ENCODE measurements at places on chromosomes 5 and 9.

DNA sequence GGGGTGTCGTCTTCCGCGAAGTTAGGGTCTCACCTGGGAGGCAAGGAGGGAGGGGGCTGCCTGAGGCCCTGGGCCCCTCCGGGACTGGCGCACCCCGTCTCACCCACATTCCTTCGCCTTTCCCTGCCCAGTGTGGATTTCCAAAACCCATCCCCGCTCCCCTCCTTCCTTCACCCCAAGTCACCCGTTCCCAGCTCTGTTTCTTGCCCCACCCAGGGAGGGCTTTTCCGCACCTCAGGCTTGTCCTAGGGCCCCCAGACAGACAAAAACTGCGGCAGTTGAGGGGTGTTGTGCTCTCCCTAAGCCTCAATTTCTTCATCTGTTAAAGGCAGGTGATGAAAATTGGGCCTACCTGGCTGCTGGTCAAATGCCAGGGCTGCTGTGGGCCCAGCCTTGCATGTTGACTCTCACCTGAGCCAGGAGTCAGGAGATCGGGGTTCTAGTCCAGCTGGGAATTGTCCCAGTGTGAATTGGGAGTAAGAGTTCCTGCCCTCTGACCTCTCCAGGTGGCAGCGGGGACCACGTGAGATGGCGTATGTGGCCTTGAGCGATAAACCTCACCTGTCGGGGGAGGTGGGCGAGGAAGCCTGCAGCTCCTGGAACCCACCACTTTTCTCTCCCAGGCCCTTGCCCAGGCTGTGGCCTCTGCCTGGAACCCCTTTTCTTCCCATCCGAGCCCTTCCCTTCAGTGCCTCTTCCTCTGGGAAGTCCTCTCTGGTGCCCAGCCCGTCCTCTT lies 143.4 kb upstream of the IER5L start:
- no peak for DNase-seq

DNA sequence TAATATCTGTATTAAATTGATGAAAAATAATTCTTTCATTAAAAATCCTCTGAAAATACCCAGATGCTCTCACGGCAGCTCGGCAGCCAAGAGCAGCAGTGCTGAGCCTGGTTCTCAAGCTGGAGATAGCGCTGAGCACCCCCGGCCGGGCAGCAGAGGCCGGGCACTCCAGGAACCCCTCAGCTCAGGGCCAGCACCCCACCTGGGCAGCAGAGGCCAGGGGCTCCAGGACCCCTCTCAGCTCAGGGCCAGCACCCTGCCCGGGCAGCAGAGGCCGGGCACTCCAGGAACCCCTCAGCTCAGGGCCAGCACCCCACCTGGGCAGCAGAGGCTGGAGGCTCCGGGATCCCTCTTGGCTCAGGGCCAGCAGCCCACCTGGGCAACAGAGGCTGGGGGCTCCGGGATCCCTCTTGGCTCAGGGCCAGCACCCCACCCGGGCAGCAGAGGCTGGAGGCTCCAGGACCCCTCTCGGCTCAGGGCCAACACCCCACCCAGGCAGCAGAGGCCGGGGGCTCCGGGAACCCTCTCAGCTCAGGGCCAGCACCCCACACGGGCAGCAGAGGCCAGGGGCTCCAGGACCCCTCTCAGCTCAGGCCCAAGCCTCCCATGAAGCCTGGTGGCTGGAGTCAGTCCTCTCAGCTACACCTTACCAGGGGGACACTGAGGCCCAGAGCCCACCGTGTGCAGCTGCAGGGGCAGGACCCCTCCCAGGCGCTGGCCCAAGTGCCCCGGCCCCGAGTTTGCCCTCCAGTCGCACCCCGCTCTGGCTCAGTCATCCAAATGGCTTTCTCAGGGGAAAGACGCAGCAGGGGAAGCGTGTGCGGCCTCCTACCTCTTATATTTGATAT lies 21.7 kb downstream of the CLPTM1L start:
- no peak for DNase-seq

DNA sequence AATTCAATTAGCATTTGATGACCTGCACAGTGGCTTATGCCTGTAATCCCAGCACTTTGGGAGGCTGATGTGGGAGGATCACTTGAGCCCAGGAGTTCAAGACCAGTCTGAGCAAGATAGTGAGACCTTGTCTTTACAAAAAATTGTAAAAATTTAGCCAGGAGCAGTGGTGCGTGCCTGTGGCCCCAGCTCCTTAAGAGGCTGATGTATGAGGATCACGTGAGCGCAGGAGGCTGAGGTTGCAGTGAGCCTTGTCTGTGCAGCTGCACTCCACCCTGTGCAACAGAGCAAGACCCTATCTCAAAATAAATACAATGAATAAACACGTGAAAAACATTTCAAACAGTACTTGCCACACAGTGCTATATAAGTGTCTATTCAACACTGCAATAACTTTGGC lies 4.2 kb downstream of the ABCA1 start:
- no peak for DNase-seq

DNA sequence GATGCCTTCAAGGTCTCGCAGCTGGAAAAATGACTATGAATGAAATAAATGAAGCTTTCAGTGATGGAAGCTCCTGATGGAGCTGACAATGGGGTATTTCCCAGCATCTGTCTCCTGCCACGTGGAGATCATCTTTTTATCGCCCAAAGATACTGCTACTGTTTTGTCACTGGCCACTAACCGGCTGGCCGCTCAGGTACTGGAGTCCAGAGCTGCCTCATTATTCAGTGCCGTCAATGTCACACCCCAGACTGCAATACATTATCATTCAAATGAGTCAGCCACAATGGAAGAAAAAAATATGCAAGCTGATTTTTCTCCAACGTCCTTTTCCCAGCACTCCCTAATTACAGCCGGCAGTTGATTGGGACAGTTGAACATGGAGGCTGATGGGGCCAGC lies 280.4 kb downstream of the ZSWIM6 start:
- DNase-seq = no peak

- DNase-seq = peak; percentile 39
Measured at GRCh38 chr9:129838707-129839259, 3.5 kb downstream of the USP20 start.

DNA sequence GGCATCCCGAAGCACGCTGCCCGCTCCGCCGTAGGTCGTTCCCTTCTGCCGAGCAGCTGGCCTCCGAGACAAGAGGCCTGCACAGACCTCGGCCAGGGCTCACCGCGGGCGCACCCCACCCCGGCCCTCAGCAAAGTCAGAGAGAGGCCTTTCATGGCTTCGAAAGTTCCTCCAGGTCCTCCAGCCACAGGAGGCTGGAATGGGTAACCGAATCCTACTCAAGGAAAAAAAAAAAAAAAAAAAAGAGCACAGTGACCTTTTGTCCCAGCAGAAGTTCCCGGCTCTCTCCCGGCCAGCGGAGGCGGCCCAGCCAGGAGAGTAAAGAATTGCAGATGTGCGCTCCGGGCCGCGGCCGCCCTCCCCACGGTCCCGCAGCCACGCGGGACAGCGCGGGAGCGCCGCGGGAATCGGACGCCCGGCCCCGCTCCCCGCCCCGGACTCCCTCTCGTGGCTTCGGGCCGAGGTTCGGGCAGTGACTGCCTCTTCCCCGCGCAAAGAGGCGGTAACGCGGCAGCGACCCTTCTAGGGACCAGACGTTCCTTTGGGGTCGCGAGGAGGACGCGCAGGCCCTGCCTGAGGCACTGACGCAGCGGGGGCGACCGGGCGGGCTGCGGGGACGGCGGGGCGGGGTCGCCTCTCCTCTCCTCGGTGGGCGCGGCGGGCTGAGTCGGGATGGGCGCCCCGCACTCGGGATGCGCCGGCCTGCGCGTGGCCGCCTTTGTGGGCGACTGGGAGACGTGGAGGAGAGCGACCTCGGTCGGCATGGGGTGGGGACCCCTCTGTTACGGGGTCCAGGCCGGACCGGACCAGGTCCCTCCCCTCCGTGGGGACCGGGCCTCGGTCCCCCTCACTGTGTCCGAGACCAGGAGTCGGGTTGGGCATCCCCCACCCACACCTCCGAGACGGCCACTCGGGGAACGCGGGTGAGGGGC lies 754 bp downstream of the GFPT2 start:
- no peak for DNase-seq

GRCh38 chr9:133778336-133779013 lies 40.3 kb upstream of the SARDH start:
- DNase-seq = no peak

GRCh38 chr5:41509399-41510175 lies 814 bp downstream of the PLCXD3 start:
- no peak for DNase-seq

- no peak for DNase-seq
Measured at GRCh38 chr9:38482918-38483592, 58.8 kb upstream of the IGFBPL1 start.

DNA sequence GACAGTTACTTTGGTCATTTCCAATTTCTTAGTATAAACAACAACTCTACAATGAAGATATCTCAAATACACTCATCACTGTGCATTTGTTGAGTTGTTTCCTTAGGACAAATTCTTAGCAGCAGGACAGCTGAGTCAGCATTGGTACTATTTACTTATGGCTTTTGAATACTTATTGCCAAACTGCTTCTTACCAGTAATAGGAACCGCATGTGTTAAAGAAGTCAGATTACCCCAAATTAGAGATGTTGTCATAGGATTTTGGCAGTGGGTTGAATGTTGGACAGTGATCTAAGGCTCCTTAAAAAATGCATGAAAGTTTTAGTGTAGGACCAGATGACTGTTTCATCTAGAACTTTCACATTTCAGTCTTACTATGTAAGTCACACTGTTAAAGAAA lies 280.1 kb upstream of the DMRT1 start:
- no peak for DNase-seq

- no peak for DNase-seq
Measured at GRCh38 chr5:32319392-32319791, 6.7 kb upstream of the MTMR12 start.

DNA sequence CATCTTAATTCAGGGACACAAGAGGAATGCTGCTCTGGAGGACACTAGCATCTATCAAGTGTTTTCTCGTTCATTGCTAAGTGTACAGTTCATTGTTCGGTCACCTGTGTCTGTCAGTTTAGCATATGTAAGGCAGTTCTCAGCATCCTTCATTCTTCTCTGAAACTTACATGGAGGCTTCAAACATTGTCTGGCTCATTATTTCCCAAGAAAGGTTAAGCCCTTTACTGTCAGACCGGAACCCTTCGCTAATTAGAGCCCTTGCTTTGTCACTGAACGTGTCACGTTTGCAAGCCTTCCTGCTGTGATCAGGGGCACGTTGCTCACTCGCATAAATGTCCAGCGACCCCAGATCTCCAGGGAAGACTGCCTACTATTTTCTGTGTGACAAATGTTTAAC lies 62.3 kb upstream of the RIOK2 start:
- no peak for DNase-seq

- no peak for DNase-seq
Measured at GRCh38 chr9:89994988-89995613, 390.3 kb downstream of the GADD45G start.

DNA sequence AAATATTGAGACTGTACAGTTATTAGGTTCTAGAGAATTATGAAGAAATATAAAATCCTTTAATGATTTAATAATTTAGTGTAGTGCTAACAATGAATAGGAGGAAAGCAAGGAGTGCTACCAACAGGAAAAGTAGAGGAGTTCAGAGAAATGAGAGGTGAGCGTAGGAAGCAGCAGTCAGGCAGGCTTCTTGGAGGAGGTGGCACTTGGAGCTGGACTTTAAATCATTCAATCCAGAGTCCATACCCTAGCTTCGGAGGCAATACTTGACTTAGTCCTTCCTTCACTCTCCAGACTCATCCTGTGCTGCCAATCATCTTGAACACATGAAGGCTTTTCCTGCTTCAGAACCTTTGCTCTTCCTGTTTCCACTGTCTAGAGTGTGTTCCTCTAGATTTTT lies 254.3 kb downstream of the GRIA1 start:
- DNase-seq = no peak

GRCh38 chr9:81979196-81979595 lies 9.4 kb upstream of the SPATA31D1 start:
- DNase-seq = no peak

DNA sequence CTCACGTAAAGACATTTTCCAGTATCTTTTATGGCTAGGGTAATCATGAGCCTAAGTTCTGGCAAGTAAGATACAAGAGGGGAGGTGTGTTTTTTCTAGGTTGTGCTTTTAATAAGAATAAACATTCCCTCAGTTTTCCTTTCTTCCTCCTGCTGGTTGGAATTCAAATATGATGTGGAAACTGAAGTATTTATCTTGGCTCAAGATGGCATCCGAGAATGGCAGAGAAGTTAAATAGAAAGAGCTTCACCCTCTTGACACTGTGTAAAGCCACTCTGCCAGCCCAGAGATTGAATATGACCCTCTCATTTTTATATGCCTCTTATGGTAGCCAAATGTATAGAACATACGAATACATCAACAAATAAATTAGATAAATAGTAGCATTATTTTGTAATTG lies 438.4 kb downstream of the ISL1 start:
- no peak for DNase-seq

DNA sequence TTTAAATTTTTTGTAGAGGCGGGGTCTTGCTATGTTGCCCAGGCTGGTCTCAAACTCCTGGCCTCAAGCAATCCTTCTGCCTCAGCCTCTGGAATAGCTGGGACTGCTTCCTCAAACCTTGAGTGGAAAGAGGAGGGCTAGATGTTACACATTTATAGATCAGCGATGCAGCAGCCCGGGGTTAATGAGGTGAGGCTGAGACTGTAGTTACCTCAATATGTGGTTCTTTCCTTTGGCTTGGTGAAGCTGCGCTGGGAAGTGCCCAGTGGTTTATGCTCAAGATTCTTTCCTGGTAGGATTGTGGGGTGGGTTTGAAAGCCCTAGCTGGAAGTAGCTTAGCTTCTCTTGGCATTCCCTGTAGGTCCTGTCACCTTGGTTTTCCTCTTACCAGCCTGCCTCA lies 22.5 kb downstream of the ZNF618 start:
- no peak for DNase-seq

DNA sequence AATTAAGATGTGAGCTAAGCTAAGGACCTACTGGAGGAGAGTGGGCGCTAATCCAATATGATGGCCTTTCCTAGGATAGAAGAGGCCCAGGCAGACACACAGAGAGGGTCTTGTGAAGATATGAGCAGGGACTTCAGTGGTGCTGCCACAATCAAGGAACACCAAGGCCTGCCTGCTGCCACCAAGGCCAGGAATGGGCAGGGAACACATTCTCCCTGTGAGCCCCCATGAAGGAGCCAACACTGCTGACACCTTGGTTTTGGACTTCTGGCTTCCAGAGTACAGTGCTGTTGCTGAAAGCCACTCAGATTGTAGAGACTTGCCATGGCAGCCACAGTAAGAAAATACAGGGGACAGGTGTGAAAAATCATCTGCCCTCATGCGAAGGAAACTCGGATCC lies 73.1 kb upstream of the IRX1 start:
- no peak for DNase-seq

- no peak for DNase-seq
Measured at GRCh38 chr9:34431667-34432066, 26.7 kb downstream of the FAM219A start.

GRCh38 chr5:74194196-74194595 lies 446.3 kb downstream of the ENC1 start:
- DNase-seq = no peak

Measured in activated CD4-positive, alpha-beta T cell treated with anti-CD3 and anti-CD28 coated beads, Interleukin-2, amount 10 ng/mL, durations not matched to agents 7 days and 5 days (primary cell).